NCI-H460 (cell line): ENCODE measurements at places on chromosomes 16 and 17. TPM values are rescaled to one million over a fixed set of nuclear protein-coding genes. Genes with fewer than 3 reads are reported as not detected.
A peak's percentile ranks its signal among the peaks of the same experiment; 100 is the strongest.

Gene ABCA10
- 6.9 and 7.2 TPM in 2 replicates for total RNA-seq

Gene CCL16
- not detected in 2 replicates for total RNA-seq

Gene CACNG1
- not detected in 2 replicates for total RNA-seq

DNA sequence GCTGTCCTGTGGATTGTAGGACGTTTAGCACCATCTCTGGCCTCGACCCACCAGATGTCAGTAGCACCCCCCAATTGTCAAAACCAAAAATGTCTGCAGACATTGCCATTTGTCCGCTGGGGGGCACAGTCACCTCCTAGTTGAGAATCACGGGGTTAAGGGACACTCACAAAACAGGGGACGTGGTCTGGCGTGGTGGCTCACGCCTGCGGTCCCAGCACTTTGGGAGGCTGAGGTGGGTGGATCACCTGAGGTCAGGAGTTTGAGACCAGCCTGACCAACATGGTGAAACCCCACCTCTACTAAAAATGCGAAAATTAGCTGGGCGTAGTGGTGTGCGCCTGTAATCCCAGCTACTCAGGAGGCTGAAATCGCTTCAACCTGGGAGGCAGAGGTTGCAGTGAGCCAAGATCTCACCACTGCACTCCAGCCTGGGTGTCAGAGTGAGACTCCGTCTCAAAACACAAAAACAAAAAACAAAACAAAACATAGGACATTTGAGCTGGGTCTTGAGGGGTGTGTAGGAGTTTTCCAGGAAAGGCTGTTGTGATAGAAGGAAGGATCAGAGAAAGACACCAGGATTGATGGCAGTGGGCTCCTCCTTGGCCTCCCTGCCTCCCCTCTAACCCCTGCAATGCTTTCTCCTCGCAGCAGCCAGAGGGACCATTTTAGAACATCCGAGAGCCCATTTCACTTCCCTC, 171.8 kb upstream of the GSE1 start:
- peak; percentile 42 for DNase-seq

DNA sequence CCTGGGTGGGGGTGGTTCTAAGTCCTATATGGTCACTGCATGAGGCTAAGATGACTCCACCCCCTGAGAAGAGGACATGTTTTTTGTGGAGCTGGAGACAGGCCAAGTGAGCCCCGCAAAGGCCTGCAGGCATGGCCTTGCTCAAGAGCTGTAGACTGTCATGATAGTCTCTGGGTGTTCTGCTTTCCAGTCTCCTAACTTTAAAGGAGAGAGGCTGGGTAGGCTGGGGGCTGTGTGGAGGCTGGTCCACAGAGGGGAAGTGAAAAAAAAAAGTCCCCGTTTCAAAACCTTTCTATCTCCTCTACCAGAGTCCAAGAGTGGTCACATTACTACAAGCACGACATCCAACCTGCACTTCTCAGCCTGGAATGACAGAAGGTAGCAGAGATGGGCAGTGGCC, 27.1 kb downstream of the CDRT4 start:
- no peak for DNase-seq

DNA sequence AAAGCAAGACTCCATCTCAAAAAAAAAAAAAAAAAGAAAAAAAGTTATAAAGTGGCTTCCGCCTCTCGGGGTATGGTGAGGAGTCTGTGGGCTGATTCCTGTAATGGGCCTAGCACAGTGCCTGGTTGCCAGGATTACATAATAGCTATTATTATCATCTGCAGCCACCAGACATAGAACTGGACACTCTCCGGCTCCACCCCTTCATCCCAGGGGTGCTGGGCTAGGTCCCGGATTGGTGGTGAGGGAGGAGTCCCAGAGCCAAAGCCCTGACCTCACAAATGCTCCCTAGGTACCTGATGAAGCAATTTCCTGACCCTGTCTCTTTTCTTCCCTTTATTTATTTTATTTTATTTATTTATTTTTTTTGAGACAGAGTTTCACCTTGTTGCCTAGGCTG, 11.6 kb upstream of the ADGRG1 start:
- DNase-seq: no peak

- no peak for DNase-seq
These were observed 24.2 kb downstream of the FAM20A start for GRCh38 chr17:68576811-68577496.

DNA sequence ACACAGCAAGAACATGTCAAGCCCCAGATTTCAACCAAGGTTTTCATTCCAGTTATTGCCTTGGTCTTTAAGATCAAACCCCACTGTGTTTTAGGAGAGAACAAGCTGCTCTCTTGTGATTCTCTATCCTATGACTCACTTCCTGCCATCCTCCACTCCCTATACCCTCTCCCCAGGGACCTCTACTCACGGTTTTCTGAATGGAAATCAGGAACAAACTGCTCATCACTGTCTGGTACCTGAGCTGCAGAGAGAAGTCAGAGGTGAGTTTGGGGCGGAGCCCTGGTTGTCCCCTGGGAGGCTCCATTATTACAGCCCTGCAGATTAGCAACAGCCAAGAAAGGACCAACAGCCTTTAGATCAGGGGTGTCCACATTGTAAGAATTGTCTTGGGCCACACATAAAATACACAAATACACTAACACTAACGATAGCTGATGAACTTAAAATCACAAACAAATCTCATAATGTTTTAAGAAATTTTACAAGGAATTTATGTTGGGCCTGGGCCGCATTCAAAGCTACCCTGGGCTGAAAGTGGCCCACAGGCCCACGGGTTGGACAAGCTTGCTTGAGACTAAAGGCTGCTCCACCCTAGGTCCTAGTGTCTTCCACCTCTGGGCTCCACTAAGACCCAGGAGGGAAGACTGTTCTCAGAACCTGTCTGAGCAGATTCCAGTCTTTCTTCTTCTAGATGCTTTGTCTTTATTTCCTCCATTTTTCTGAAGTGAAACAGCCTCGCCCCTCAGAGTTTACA, 9.7 kb downstream of the ETV4 start:
- no peak for DNase-seq

DNA sequence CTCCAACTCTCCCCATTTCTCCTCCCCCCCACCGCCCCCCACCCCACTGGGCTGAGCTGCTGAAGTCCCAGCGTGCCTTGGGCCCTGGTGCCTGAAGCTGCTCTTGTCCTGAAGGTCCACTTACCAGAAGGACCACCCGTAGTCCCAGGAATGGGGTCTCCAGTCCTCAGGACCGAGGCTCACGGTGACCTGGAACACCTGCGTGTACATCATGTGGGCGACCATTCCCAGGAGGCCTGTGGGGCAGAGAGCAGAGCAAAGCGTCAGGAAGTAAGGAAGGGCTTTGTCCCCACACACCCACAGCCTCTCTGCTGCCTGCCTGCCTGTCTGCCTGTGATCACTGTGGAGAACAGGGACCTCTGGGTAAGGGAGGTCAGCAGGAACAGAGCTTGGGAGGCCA, 218.7 kb downstream of the GSG1L start:
- no peak for DNase-seq

GRCh38 chr17:20986767-20987510, 55.9 kb downstream of the USP22 start:
- DNase-seq: no peak
